ENCODE measurements at places on chromosomes 4 and X.

GRCh38 chrX:40108162-40108958 is 10.6 kb upstream of the BCOR start:
- DNase-seq = peak; percentile 52

DNA sequence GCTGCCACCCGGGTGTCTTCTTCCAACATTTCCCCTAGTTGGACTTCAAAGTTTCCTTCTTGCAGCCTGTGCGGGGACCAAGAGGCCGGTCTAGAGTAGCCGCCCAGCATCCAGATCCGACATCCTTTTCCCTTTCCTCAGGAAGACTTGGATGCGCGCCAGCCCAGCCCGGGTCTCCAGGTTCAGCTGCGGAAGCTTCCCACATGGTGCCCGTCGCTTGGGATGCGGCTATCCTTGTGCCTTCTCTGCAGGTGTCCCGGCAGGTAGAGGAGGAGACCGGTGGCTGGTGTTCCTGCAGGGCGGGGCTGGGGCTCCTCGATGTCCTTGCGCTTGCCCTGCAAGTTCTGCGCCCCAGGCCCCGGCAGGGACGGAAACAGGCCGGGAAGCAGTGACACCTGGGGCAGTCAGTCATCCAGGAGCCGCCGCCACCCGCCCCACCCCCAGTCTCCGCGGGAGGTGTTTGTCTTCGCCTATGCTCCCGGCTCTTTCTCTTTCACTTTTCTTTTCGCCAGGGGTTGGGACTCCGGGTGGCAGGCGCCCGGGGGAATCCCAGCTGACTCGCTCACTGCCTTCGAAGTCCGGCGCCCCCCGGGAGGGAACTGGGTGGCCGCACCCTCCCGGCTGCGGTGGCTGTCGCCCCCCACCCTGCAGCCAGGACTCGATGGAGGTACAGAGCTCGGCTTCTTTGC is at the start of gene IL15:
IL15 (plus strand) TSS at position 502 of the 689 bp plus-strand sequence. CDS start 82,882 bp downstream, outside the sequence.
- peak; percentile 80 for DNase-seq

GRCh38 chrX:45505214-45505613 is 304.5 kb upstream of the DIPK2B start:
- DNase-seq = no peak

- DNase-seq = no peak
These were observed 230.4 kb downstream of the CRLF2 start for GRCh38 chrX:981791-982626.

GRCh38 chr4:150130933-150131332 is 52.7 kb downstream of the DCLK2 start:
- no peak for DNase-seq

GRCh38 chr4:122959981-122960610 is 37.7 kb upstream of the NUDT6 start:
- DNase-seq = no peak

DNA sequence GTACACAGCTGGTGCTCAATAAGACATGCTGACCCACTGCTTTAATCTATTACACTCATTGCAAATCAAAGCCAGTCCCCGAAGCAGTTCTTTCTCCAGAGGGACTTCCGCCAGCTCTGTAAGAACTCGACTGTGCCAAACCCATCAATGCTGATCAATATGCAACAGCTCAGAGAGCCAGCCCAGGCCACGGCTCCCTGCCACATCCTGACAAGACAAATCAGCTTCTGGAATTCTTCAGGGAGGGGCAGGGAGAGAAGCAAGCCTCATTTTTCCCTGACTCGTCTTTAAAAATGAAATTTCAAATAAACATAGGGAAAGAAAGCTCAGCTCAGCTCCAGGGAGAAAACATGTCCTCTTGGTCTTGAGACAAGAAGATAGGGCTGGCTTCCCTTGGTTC is 5.3 kb upstream of the ADRA2C start:
- DNase-seq = no peak

GRCh38 chr4:139675651-139676050 is 10.0 kb downstream of the MGST2 start:
- DNase-seq = no peak

DNA sequence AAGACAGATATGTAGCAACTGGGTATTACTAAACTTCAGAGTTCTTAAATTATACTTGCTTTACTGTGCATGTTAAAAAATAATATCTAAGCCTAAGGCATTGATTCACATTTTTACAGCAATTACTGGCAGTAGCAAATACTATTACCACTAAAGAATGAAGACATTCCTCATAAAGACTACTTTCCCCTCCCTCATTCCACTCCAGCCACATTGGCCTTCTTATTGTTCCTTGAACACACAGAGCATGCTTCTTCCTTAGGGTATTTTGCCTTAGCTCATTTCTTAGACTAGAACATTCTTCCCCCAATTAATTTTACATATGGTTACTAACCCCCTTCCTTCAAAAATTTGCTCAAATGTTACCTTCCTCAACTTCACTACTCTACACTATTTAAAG is 717.0 kb downstream of the CCSER1 start:
- DNase-seq = no peak

DNA sequence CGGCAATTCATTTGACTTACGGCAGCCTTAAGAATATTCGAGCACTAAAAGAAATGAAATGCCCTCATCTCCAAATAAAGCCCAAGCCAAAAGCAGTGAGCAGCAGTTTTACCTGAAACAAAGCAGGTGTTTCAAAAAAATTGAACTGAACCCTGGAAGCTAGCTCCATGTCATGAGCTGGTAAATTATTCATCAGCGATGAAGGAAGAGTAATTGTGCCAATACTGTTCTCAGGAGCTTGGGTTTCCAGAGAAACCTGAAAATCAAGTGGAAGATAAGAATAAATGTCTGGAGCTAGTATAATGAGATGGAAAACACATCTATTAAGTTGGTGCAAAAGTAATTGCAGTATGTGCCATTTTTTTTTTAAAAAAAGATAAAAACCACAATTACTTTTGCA is 24.0 kb upstream of the PHKA2 start:
- no peak for DNase-seq

DNA sequence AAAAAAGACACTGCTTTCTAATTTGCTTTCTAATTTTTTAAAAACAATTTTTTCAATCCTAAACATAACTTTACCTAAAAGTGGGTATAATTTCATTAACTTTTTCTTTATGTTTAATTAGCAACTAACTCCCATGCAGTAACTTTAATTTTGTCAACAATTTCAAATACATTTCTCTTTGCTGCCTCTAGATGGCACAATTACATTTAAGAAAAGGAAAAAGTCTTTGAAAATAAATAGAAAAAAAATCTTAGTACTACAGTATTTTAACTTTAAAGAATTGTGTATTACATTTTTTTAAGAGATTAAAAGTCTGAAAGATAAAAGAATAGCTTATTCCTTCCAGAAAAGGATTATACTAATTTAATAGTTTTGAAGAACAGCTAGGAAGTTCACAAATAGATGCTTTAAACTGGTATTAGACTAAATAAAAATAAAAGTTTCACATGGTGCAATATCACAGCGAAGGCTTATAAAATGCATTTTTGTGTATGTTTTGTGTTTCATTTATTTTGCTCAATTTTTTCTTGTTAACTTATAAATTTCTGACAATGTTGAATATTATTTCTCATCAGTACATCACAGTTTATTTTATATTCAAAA is 105.1 kb downstream of the ADGRA3 start:
- no peak for DNase-seq

GRCh38 chrX:108573136-108573535 is 133.5 kb downstream of the COL4A5 start:
- DNase-seq = no peak

- DNase-seq = no peak
These were observed 136.1 kb downstream of the C4orf33 start for GRCh38 chr4:129231945-129232588.

- no peak for DNase-seq
These were observed 13.3 kb upstream of the ZNF827 start for GRCh38 chr4:145951931-145952330.

GRCh38 chrX:101219864-101220346 is 319 bp downstream of the DRP2 start:
- no peak for DNase-seq

GRCh38 chrX:131308980-131309379 is 19.9 kb upstream of the IGSF1 start:
- no peak for DNase-seq

- no peak for DNase-seq
These were observed 81.2 kb downstream of the APOOL start for GRCh38 chrX:85084770-85085393.

- DNase-seq = no peak
These were observed 196.0 kb downstream of the KCNIP4 start for GRCh38 chr4:21752616-21753015.

DNA sequence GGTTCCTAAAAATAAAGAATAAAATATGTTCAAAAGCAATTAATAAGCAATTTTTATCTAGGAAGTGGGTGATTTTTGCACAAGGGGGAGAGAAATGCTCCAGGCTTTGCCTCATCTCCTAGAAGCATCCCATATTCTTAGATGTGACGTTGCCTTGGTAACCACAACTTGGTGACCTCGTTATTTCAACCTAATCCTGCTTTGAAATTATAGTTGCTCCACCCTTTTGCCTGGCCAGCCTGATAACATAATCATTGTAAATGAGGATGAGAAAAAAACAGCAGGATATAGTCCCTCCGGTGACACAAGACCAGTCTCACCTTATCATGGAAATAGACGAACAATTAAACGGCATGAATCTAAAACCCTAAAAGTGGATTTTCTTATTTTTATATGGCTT is 194.4 kb downstream of the QDPR start:
- DNase-seq = no peak

- peak; percentile 67 for DNase-seq
These were observed 28.4 kb downstream of the PDHA1 start for GRCh38 chrX:19372170-19372546.

GRCh38 chr4:106602711-106603110 is 234.1 kb upstream of the GIMD1 start:
- DNase-seq = no peak

DNA sequence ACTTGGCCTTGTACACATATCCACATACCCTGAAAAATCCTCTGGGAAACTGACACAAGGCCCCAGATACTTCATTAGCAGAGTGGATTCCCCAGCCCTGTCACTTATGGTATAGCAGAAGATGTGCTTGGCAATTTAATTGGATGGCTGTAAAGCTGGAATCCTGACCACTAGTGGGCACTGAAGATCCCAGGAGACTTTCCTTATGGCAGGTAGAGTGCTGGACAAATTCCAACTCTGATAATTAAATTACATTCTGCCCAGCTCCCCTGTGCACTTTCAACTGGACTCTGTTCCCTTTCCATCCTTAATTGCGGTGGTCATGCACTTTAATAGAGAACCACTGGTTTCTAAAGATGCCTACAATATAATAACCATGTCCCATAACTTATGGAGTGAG is 119.8 kb downstream of the DCK start:
- DNase-seq = no peak

DNA sequence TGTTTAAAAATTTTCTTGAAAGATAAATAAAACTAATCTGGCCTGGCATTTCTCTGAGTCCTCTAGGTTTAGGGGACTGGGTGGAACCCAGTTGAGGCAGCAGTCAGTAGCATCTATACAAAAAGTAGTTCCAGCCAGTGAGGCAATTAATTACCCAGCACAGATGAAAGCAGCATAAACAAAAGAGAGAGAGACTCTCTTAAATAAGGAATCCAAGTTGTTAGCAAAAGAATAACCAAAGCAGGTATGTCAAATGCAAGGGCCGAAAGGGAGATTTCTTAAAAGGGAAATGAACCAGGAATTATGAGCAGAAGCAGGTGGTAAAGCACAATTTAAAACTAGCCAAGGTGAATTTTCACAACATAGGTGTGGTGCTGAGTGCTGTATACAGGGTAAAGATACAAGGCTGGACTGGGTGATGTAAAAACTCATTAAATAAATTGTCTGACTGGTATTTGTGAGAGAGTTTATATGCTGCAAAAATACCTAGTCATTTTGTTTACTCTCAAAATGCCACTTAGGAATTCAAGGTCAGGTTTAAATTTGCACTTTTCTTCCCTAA is 94.6 kb upstream of the GALNT7 start:
- DNase-seq = no peak

DNA sequence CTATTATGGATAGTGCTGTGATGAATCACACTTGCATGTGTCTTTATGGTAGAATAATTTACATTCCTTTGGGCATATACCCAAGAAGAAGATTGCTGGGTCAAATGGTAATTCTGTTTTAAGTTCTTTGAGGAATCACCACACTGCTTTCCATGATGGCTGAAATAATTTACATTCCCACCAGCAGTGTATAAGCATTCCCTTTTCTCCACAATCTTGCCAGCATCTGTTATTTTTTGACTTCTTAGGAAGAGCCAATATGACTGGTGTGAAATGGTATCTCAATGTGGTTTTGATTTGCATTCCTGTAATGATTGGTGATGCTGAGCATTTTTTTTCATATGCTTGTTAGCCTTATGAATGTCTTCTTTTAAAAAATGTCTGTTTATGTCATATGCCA is 1120.2 kb downstream of the ARAP2 start:
- DNase-seq = no peak

DNA sequence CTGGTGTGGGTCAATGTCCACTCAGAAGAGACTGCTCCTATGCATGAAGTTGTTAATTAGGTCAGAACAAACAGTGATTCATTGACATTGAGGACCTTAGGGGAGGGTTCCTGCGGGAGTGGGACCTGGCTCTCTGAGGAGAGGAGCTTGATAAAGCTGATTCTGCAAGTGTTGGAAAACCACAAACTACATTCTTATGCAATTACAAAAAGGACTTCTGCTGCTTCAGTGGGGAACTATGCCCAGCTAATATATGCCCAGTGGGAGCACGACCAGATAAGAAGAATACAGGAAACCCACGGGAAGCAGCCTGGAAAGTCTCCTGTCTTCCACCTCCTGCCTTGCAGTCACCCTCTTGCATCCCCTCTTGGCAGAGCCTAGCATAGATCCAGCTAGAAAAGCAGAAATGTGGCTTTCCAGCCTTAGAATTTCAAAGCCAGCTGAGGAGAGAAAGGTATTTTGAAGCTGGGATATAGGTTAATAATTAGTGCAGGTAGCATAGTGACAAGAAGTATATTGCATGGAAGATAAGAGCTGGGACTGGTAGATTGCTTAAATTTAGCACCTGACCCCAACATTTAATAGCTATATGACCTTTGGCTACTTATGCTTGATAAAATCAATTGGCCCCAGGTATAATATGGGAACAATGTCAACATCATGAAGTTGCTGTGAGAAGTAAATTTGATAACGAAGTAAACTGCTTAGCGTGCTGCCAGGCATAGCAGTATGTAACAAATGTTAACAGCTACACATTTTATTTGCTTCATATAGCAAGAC is 34.9 kb upstream of the UGT8 start:
- DNase-seq = no peak

GRCh38 chrX:47247999-47248320 is 15.2 kb downstream of the USP11 start:
- no peak for DNase-seq

DNA sequence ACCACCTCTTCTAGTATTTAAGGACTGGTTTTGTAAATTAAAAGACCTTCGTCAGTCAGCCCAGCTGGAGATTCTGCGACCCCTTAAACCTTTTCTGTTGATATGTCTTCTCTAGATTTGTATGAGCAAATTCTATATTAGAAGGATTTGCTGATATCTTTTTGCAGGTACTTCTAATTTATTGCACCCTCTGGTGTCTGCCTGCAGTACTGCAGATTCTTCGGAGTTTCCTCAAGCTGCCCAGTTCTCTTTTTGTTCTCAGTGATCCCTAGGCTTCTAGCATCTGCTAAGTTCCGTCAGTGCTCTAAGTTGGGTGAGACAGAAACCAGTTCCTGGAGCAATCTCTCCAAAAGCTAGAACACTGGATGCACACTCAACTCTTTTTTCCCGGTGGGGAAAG is 545.2 kb downstream of the C4orf33 start:
- peak; percentile 36 for DNase-seq
